Panc1 (cell line): ENCODE measurements at places on chromosomes 2 and 18.

DNA sequence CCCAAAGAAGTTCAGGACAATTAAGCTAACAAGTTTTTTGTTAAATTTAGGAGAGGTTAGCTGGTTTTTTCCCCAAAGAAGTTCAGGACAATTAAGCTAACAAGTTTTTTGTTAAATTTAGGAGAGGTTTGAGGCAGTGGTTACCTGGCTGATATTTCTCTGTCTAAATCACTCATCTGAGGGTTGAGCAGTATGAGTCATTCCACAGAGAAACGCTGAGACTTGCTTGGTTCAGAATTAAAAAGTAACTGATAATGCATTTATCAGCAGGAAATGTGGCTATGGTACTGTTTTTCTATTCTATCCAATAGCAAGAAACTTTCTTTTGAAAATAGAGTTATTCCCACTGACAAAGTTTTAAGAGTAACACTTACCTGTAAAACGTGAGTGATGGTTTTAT lies 22.8 kb upstream of the KIDINS220 start:
- DNase-seq = no peak

DNA sequence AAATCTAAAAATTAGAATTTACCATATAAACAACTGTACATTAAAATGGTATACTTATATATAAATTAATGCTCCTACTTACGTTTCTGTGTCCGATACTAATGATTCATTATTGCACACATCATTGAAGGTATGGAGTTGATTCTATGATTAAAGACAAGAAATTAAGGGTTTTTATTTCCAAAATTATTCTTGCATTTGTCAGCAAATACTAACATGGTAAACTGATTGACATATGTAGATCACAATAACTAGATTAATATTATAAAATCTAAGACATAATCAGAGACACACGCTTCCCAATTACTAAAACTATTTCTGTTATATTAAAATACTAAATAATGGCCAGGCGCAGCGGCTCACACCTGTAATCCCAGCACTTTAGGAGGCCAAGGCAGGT lies 92.6 kb downstream of the USP34 start:
- no peak for DNase-seq

GRCh38 chr2:180124273-180125139 lies 117.4 kb upstream of the CWC22 start:
- peak; percentile 38 for DNase-seq

- DNase-seq = no peak
Observed at GRCh38 chr18:50707855-50708469, 111.9 kb downstream of the MRO start.

GRCh38 chr2:145156199-145156598 lies 636.3 kb upstream of the ZEB2 start:
- DNase-seq = no peak

DNA sequence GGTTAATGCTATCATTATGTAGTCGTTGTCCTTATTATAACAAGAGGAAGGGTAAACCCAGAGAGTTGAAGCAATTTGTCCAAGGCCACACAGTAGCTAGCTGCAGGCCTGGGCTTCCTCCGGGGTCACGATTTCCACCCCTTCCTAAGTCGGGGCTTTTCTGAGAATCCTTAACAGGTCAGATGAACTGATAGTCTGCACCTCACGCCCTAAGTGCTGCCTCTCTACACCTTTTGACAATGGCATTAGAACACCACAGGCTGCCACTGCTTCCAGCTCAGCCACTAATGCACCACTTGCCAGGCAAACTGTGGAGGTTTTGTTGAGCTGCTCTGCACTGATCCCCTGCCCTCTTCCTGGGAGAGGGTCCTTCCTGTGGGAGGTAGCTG lies 37.7 kb downstream of the FOSL2 start:
- no peak for DNase-seq
